ENCODE measurements at places on chromosomes 12 and 14. TPM values are rescaled to one million over a fixed set of nuclear protein-coding genes. Genes with fewer than 3 reads are reported as not detected.

DNA sequence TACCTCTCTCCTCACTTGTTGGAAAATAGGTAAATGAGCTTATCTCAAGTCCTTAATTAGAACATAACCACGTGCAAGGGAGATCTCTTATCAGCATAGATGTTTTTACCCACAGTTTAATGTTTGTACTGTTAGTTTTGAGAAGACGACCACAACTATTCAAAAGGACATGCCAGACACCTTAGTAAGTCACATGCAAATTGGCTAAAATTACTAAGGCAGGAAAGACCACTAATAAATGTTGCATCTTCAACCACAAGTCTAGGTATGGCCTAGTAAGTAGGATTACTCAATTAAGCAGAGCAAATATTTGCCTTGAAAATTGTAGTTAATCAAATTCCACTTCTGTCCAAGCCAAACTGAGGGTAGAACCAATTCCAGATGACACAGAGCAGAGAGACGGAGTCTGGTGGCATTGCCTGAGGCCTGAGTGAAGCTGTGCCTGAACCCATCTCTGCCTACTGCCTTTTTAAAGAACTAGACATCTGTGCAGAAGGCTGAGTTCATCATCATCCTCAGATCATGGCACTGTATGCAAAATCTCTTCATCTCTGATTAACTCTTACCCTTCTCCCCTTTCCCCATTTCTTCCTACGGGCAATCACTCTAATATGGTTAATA is 29.7 kb upstream of the CHST11 start:
- no peak for DNase-seq

GRCh38 chr14:26276757-26277156 is 321.1 kb downstream of the NOVA1 start:
- no peak for DNase-seq

GRCh38 chr12:75862692-75863471 is 168.7 kb downstream of the PHLDA1 start:
- no peak for DNase-seq

GRCh38 chr14:101125719-101126651 is 222.5 kb upstream of the RTL1 start:
- no peak for DNase-seq

GRCh38 chr12:56522411-56523193 is 982 bp downstream of the RBMS2 start:
- DNase-seq: no peak

DNA sequence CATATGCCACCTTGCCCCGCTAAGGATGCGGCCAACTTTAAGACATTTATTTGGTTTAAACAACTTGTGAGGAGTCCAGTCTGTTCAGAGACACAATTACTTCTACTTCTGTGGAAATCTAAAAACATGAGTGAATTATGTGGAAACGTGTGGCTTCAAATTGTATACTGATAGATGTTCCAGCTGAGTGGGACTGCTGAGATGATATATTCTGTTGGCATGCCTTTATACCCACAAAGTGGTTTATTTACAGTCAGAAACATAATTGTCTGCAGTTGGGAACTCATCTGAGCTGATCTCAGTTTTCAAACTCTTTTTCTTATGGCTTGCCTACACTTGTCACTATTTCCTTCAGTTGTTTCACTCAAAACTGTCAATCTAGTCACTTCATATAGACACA is 67.8 kb downstream of the FLRT2 start:
- no peak for DNase-seq

DNA sequence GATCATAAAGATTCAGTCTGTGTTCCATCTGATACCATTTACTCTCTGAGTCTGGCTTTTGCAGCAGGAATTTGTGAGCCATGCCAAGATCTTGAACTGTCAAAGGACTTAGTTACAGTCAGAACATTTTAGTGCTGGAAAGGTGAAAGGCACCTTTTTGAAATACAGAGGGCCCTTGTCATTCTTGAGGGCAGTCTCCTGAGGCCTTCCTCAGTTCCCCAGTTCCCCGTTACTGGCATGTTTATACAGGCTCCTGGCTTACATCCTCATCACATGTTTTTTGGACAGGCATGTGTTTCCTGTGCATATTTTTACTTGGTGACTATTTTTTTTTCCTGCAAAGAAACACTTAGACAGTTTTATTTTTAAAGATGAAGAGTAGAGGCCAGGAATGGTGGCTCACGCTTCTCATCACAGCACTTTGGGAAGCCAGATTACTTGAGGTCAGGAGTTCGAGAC is 21.0 kb downstream of the CFAP54 start:
- DNase-seq: no peak

- no peak for DNase-seq
These were observed 32.2 kb upstream of the BICD1 start for GRCh38 chr12:32074432-32074831.

DNA sequence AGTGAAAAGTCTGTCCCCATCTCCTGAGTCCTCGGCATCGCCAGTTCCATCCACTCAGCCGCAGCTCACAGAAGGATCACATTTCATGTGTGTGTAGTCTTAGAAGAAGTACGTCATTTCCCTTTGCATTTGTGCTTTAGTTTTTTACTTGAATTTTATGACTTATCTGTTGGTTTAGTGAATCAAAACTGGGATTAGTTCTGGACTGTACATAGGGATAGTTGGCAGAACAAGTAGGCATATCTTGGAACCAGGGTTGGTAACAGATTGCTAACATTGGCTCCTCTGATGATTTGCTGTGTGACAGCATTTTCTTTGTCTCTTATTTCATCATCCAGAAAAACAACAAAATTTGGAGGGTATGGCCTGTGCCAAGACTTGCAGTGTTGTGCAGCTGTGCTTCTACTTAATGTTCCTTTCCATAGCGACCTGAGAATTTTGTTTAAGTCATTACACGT is 69.6 kb upstream of the AEBP2 start:
- DNase-seq: no peak

- no peak for DNase-seq
These were observed 27.8 kb upstream of the PNMA1 start for GRCh38 chr14:73741876-73742519.

DNA sequence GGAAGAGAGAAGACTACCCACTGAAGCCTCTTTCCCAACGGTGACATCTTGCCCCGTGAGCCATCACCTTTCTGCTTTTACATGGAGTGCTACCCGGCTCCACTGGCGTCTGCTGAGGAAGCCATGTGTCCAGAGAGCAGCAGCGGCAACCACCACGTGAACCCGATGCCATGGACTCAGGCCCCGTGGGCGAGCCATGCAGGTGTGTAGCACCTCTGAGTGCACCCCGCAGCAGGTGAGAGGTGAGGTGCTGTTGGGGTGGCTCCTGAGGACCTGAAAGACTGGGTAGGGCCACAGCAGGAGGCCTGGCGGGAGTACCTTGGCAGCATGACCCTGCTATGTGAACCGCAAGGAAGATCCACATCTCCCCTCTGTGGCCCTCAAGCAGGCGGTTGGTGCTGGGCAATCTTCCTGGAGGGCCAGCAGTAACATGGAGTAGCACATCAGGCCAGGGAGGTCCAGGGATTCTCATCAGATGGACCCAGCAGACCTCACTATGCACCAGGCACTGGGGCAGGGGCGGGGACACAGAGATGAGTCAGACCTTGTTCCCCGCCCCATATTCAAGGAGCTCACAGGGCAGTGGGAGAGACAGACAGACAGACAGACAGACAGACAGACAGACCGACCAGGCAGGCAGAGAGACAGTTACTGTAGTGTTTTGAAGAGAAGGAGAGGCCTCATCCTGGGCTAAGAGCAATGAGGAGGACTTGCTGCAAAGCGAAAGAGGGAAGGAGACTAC is 129.6 kb downstream of the PAPOLA start:
- no peak for DNase-seq

The AQP2 gene
- not detected for total RNA-seq

The KRT80 gene
- 0.18 TPM for total RNA-seq

GRCh38 chr12:98814254-98814653 is 169.2 kb downstream of the APAF1 start:
- DNase-seq: no peak

DNA sequence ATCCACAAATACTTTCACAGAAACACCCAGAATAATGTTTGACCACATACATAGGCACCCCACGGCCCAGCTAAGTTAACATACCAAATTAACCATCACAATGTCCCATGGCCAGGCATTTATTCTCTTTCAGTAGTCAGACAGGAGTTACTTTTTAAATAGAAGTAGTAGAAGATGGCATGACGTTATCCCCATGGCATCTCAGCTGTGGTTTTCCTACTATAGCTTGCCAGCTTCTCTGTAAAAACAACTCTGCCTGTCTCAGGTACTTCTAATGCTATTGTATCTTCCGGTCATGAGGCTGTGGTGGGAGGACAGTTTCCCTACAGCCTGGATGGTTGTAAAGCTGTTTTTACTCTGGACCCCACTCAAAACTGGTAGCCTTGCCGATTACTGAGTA is 19.3 kb downstream of the CTSG start:
- DNase-seq: no peak

DNA sequence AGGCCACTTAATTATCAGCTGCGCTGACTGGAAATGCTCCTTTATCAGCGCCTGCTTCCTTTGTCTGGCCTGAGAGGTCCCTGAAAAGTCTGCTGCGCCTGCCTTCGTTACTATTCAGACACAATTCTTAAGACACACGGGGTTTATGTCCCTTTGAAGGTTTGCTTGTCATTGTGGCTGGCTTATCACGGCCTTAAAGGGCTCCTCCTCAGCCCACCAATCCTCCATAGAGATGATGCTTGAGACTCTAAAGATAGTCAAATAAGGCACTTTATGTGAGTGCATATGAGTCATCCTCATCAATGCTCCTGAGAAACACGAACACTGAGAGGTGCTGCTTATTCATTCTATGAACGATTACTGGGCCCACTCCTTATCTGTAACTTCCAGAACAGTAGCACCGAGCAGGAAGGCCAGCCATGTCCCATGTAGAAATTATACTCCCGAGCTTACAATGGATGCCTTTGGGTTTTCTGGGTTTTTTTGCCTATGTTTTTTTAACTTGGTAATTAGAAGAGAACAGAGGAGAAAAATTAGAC is 1268.2 kb upstream of the TMEM132C start:
- no peak for DNase-seq

- no peak for DNase-seq
These were observed 93.5 kb downstream of the PLEKHA5 start for GRCh38 chr12:19223018-19223417.

The OR4K1 gene
- not detected for total RNA-seq

The TMTC2 gene
- 5.4 TPM for total RNA-seq

The MORN3 gene
- 0.25 TPM for total RNA-seq

GRCh38 chr12:50224026-50224692 is 57.0 kb upstream of the CERS5 start:
- DNase-seq: no peak

All from ovary (tissue), 10 donors.